Hematopoietic multipotent progenitor cell treated with erythropoietin and hydrocortisone succinate and interleukin-3 and kit ligand, for 15 days (in vitro differentiated cells): ENCODE measurements at places on chromosomes 7 and 10.

DNA sequence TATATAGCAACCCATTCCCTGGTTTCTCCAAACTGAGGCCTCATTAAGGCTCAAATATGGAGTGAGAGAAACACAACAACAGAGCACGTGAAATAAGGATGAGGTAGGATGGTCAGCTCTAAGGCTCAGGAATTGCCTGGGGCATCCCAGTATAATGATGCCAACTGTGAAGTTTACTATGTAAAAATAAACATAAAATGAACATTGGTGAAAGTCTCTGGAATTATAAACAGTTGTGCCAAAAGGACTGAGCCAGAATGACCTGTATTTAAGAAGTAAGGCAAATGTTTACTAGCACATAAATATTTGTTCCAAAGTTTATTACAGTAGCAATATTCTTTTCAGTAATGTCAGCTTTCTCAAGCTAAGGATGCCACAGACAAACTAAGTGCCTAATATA, 64.6 kb downstream of the ZNF680 start:
- no peak for DNase-seq

DNA sequence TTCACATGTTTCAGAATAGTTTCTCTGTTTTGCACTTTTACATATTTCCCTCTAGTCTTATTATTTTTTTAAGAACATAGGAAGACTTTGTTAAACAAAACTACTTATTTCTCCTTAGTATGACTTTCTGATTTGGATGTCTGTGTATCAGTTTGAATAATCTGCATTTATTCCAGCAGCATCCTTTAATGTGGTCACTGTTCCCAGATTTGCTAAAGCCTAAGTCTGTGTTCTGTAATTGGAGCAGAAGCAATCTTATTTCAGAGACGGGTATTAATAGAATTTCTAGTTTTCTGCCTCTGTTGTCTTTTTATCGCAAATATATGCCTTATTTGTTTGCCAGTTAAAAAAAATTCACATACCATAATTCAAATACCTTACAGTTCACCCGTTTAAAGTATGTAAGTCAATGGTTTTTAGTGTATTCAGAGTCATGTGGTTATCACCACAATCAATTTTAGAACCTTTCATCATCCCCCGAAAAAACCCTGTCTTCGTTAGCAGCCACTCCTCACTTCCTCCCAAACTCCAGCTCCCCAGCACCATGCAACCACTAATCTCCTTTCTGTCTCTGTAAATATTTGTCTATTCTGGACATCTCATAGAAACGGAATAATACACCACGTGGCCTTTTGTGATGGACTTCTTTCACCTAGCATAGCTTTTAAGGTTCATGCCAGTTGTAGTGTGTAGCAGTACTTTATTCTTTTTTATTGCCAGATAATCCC, 58.7 kb downstream of the INPP5F start:
- no peak for DNase-seq

DNA sequence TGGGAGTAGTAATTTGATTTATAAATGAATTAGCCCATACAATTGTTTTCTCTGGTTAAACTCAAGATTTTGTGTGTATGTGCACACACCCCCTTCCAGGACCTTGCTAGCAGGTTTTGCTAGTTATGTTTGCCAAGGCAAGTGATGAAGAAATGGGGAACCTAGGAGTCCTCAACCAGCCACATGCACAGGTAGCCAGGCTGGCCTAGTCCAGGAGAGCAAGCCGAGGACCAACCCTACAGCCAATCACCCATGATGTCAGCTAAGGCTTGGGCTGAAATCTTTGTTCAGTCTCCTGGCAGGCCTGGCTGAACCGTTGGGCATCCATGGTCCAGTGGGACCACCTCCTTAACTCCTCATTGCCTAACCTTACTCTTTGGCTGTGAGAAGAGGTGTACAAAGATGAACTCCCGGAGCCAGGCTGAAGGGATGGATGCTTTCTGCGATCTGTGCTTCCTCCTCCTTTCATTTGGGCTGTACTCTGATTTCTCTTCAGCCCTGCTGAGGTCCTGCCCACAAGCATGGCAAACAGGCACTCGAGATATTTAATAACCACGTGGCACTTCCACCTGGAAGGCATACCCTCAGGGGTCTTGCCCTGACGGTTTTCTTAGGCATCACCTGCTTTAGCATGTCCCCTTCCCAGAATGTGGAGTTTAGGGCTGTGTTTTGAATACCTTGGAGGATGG, 22.1 kb downstream of the HNRNPA2B1 start:
- DNase-seq = no peak

DNA sequence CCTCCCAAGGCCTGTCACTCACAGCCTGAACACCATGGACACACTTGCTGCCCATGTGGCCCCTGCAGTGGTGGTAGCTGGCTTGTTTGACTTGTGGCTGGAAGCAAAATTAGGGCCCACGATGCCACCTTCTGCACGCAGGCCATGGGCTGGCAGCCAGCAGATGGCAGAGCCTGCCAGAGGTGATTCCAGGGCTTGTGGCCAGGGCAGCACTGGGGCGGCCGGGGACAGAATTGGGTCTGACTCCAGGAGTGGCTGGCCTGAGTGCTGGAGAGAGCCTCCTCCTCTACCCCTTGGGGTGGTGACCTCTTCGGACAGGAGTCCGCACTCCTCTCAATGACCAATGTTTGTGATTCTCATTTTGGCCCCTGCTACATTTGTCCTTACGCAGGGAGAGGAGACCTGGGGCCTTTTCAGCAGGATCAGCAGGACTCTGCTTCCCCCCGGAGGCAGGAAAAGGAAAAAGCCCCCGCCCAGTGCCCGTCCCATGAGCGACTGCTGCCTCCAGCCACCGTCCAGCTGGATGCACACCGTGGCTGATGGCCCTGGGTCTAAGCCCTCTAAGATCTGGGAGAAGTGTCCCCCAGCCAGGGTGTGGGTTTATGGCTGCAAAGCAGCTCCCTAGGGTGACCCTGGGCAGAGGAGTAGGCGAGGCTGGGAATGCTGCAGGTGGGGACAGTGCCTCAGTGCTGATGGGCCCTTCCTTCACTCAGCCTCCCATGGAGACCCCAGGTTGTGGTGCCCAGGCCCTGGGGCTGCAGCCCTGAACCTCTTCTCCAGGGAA, 26.5 kb downstream of the DNAJB12 start:
- peak; percentile 54 for DNase-seq

- no peak for DNase-seq
Measured at GRCh38 chr10:52645187-52645758, 127.3 kb downstream of the MBL2 start.

- DNase-seq = no peak
Measured at GRCh38 chr10:78802431-78802830, 266.3 kb upstream of the ZMIZ1 start.

GRCh38 chr10:131747251-131747650, 153.6 kb upstream of the PPP2R2D start:
- DNase-seq = no peak

GRCh38 chr7:47580175-47580706, 1.7 kb downstream of the TNS3 start:
- DNase-seq = no peak

DNA sequence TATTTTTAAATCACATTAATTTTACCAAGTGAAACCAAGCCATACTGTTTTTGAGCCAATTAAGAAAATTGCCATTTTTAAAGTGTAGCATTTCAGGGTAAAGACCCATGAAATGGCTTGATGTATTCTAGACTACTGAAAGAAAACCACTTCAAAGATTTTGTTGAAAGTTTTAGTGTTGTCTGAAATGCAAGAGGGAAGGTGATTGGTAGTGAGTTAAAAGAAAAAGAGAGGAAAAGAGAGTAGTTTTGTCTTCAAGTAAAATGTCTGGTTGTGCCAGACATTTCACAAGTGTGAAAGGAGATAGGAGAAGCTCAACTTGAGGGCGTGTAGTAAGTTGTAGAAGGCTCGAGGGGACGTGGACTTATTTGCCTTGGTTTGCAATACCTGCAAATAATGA, 41.6 kb downstream of the CALML5 start:
- DNase-seq = no peak

DNA sequence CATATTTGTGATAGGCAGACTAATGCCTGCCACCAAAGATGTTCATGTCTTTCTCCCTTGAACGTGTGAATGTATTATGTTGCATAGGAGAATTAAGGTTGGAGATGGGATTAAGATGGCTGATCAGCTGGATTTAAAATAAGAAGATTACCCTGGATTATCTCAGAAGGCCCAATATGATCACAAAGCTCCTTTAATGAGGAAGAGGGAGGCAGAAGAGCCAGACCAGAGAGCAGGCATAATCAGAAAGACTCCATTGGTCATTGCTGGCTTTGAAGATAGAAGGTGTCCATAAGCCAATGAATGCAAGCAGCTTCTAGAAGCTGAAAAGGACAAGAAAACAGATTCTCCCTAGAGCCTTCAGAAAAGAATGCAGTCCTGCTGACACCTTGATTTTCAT, 410.3 kb downstream of the GRM8 start:
- DNase-seq = no peak

- DNase-seq = no peak
Measured at GRCh38 chr7:7739204-7740036, 21.0 kb upstream of the RPA3 start.

DNA sequence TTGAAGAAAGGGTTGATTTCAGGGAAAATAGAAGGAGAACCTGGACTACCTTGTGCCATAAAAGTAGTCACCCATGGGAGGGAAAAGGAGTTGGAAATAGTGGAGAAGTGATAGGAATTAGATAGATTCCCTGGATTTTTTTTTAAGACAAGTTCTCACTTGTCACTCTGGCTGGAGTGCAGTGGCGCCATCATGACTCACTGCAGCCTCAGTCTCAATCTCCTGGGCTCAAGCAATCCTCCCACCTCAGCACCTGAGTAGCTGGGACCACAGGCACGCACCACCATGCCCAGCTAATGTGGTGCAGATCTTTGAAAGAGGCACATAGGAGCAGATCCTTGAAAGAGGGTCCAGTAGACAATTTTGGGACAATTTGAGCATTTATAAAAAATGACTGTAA, 9.5 kb upstream of the BLNK start:
- DNase-seq = no peak

- DNase-seq = no peak
Measured at GRCh38 chr10:23047201-23048050, 48.0 kb upstream of the MSRB2 start.

- no peak for DNase-seq
Measured at GRCh38 chr10:22252224-22252800, 34.5 kb upstream of the EBLN1 start.

DNA sequence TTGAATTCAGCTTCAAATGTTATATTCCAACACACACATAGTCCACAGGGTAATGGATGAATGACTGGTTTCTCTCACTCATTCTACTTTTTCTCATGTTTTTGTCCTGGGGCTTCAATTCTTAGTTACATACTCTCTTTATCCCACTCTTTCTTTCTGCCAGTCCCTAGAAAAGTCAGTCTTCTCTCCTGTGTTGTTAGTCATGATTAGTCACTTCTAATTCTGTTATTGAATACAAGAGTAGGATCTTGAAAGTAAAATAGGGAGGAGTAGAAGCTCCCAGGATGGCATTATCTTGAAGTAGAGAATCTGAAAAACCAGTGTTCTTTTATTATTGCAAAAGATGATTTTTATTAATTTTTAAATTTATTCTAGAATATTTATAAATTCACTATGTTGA, 45.5 kb upstream of the CALCR start:
- DNase-seq = no peak

- no peak for DNase-seq
Measured at GRCh38 chr7:84002348-84002747, 192.2 kb downstream of the SEMA3A start.
